ENCODE measurements at places on chromosomes 1 and 21.

GRCh38 chr1:192130175-192130574 is 28.1 kb upstream of the RGS18 start:
- no peak for DNase-seq

GRCh38 chr1:248841702-248842395 is 3.8 kb downstream of the ZNF672 start:
- DNase-seq, result no peak

- no peak for DNase-seq
These were observed 264.3 kb downstream of the GRIK1 start for GRCh38 chr21:29675451-29675850.

DNA sequence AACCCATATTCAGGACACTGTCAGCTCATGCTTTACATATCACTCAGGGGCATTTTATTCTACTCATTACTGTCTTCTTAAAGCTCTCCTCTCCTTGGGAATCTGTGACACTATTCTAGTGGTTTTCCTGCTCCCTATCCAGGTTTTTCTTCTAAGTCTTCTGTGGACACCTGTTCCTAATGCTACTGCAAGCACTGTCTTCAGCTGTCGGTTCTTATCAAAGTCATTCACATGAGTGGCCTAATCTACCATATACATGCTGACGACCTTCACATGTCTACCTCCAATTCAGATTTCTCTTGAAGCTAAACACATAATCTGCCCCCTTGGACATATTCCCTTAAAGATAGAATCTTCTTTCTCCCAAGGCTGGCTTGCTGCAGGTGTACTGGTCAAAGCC is 39.8 kb upstream of the PRRX1 start:
- DNase-seq, result no peak

DNA sequence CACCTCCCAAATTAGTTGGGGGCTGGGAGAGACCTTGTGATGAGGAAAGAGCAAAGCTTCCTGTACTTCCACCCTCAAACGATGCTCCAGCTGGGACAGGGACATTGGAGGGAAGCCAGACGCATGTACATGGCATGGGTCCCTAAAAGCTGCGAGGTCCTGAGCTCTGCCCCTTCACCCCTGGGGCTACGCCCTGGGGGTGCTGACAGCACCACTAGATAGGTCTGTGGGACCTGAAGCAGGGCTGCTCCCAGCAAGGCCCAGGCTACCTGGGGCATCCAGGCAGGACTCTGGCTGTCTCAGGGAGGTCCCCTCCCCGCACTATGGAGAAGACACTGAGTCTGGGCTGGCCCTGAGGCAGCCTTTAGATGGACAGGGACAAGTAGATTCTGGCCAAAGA is 83.4 kb downstream of the DMRTB1 start:
- no peak for DNase-seq

- no peak for DNase-seq
These were observed 310.1 kb downstream of the PAPPA2 start for GRCh38 chr1:176773038-176773437.

GRCh38 chr1:22142315-22143064 is 407 bp downstream of the WNT4 start:
- DNase-seq, result no peak

- no peak for DNase-seq
These were observed 2.2 kb downstream of the TLR5 start for GRCh38 chr1:223140611-223141405.

DNA sequence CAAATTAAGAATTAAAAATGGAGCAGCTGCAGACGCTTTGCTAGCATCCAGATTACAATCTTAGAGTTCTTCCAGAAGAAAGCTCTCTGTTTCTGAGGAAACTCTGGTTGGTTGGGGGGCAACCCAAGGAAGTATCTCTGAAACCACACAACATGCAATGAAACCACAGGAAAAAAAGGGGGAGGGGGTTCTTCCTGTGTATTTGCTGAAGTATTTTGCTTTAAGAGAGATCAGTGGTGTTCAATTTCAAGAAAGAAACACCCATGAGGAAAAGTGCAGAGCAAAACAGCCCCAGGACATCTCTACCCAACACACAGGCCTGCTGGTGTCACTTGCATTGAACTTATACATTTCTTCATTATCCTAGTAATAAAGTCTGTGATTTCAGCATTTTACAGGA is 19.7 kb upstream of the TIAM1 start:
- DNase-seq, result no peak

DNA sequence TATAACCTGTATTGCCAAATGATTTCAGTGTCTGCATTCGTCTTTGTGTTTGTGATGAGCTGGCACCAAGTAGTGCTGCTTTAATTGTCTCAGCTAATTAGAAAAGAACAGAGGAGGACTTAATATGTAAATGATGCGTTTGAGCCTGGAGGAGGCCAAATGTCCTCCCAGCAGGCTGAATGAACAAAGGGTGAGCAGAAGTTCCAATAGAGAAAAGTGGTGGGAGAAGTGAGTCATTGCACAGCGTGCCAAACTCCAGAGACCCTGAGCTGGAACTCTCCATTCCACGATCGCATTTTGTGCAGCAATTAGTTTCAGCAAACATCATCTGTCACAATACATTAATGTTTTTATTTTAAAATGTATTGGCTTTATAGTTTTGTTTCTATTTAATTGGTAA is 17.9 kb downstream of the ETV3L start:
- no peak for DNase-seq

- DNase-seq, result peak; percentile 18
These were observed 42.8 kb downstream of the ACP6 start for GRCh38 chr1:147627435-147628110.

GRCh38 chr1:24427545-24427862 is 11.9 kb downstream of the NIPAL3 start:
- no peak for DNase-seq

DNA sequence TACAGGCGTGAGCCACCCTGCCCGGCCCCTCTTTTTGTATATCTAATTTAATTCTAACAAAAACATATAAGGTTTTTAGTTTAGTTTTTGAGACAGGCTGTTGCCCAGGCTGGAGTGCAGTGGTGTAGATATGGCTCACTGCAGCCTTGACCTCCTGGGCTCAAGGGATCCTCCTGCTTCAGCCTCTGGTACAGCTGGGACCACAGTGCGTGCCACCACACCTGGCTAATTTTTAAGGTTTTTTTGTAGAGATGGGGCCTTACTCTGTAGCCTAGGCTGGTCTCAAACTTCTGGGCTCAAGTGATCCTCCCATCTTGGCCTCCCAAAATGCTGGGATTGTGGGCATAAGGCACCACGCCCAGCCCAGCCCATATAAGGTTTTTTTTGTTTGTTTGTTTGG is 18.8 kb downstream of the ENSA start:
- DNase-seq, result no peak

- DNase-seq, result no peak
These were observed 5.6 kb downstream of the ACTA1 start for GRCh38 chr1:229428256-229428655.

- no peak for DNase-seq
These were observed 17.1 kb upstream of the UBE2U start for GRCh38 chr1:64186138-64186897.

- no peak for DNase-seq
These were observed 12.7 kb upstream of the TSNAX start for GRCh38 chr1:231515748-231516147.

- no peak for DNase-seq
These were observed 3.5 kb downstream of the PAPPA2 start for GRCh38 chr1:176466514-176466913.

DNA sequence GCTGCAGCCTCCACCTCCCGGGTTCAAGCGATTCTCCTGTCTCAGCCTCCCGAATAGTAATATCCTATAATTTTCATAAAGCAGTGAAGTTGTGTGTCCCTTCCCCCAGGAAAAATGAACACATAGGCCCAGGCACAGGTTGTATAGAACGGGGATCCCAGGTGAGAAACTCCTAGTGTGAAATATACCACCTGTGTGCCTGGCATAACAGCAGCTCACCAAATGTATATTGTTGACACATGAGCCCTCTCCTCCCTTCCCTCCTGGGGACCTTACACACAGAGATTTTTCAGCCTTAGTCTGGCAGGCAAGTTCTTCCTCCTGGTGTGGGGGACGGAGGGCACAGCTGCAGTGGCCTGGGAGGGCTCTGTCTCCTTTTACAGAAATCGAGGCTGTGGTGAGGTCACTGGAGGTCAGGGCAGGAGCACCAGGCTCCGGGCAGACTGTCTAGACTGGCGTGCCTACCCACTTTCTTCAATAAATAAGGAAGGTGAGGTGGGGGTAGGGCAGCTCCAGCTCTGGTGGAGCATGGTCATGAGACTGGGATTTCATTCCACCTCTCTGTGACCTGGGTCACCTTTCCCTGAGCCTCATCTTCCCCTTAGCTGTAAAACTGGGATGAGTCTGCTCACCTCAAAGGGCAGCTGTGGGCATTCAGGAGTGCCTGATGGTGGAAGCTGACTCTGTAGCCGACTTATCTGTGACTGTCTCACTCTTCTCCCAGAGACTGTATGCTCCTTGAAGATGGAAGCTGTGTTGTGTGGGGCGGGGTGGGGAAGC is 14.3 kb downstream of the RCC1 start:
- DNase-seq, result no peak

Data from stimulated activated CD4-positive, alpha-beta T cell treated with anti-CD3 and anti-CD28 coated beads, Interleukin-1b, Interleukin-23, amount 100 ng/mL, for 1 hour (primary cell).